Fibroblast of skin of right biceps (primary cell): ENCODE measurements at places on chromosomes 7 and 10.

GRCh38 chr7:75977743-75978142 lies 16.7 kb downstream of the TMEM120A start:
- DNase-seq, result peak; percentile 30

- no peak for DNase-seq
These were observed 13.4 kb downstream of the WDR86 start for GRCh38 chr7:151396328-151396970.

DNA sequence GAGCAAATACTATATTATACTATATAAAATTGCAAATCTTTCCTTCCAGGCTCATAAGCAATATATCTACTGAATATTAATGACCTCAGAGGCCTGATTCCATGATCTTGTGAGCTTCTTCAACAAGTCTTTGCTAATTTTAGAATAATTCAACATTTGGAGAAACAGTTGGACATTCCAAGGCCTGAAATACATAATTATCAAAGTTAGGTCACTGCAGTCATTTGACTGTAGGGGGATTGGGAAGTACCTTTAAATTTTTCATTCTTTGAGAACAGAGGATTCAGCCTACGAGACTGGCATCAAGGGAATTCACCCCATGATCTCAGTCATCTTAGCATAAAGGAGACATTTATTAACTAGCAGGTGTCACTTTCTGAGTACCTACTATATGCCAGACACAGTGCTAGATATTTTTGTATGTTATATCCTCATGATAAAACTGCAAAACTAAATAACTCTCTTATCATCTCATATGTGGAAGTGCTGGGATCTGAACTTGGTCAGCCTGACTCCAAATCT lies 85.4 kb downstream of the DOCK4 start:
- DNase-seq, result no peak

DNA sequence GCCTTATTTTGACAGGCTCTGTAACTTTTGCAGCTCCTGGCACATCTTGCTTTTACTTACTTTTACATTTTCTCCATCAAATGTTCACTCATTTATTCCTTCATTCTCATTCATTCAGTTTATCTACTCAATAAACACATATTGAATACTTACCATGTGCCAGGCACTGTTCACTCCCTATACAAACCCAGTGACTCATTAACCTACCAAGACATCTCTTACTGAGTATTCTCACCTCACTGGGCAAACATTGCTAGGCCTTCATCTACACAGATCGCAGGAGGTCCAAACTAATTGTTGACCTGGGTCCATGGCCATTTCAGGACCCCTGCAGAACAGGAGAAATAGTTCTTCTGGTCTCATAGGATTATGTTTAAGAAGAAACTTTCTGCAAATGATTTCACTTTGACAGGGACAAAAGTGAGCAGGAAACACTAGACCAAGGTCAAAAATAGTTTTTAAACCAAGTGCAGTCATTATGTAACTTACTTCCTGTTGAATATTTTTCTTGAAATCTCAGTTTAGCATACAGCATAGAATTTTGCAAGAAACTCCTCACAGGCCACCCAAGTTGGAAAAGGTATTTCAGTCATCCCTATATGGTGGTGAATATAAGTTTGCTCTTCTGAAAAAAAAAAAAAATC lies 17.6 kb downstream of the SLC26A4 start:
- no peak for DNase-seq

DNA sequence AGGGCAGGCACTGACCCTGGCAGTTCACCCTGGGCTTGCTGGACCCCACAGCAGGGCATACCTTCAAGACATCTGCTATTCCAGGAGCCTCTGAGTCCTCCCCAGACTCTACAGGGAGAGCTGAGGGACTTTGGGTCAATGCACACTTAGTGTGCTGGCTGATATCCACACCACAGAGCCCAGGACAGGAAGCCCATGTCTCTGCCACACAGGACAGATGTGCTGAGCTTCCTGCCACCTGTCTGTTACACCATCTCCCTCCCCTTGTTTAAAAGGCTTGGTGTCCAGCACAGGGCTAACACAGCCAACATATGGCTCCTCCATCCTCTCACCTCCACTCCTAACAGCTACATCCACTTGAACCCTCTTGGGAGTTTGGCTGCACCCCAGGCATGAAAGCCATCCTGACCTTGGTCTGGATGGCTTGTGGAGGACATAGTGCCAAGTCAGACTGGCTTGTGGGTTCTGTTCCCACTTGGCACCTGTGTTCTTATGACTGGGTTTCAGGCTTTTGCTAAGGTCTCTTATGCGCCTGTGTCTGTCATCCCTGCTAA lies 529.8 kb downstream of the GALNT17 start:
- DNase-seq, result no peak

- DNase-seq, result no peak
These were observed 289.6 kb upstream of the ADARB2 start for GRCh38 chr10:2026936-2027335.

- no peak for DNase-seq
These were observed 87.4 kb downstream of the ELAPOR2 start for GRCh38 chr7:86972072-86972471.

- DNase-seq, result no peak
These were observed 26.1 kb downstream of the HACD1 start for GRCh38 chr10:17590969-17591645.

DNA sequence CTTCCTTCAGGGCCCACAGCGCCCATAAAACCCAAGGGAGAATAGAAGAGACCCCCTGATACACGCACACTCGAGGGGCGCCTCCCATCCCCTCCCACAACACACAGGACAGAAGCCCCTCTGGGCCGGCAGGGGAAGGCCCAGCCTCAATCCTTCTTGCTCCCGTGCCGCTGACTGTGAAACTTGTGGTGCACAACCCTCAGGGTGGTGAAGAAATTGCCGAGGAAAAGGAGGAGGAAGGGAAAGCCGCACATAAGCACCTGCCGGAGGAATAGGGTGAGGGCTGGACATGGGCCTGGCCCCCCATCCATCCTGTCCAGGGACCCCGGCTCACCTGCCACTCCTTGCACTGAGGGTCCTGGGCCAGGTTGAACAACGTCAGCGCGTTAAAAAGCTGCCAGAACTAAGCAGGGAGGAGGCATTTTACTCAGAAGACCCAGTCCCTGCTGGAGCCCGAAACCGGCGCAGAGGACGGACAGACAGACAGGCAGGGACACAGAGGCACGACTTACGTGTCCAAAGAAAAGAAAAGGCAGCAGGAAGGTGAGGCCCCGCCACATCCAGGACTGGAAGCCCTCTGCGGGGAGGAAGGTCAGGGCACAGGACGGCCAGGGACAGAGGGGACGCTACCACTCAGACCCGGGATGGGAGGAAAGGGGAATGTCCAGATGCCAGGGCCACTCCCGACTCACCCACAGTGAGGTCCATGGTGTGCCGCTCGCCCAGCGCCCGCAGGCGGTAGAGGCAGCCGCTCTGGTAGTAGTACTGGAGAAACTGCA lies 7.2 kb downstream of the TMEM120A start:
- no peak for DNase-seq

DNA sequence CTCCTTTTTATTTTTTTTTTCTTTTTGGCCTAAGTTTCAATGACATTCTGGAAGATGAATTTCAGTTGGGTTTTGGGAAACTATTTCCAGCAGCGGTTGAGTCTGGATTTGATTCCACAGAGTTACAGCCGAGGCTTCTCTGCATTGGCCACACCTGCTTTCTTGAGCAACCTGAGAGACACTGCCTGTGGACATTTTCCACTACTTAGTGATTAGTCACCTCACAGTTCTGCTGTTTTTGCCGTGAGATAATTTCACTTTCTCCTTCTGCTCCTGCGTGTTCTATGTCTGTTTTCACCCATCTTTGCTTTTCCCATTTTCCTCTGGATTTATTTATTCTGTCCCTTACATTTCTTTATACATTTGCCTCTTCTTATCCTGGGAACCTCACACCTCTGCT lies 243.0 kb downstream of the BICC1 start:
- peak; percentile 71 for DNase-seq

GRCh38 chr10:59373071-59373470 lies 10.7 kb upstream of the FAM13C start:
- peak; percentile 61 for DNase-seq

- no peak for DNase-seq
These were observed 212.6 kb upstream of the FRMD4A start for GRCh38 chr10:14543046-14543903.

DNA sequence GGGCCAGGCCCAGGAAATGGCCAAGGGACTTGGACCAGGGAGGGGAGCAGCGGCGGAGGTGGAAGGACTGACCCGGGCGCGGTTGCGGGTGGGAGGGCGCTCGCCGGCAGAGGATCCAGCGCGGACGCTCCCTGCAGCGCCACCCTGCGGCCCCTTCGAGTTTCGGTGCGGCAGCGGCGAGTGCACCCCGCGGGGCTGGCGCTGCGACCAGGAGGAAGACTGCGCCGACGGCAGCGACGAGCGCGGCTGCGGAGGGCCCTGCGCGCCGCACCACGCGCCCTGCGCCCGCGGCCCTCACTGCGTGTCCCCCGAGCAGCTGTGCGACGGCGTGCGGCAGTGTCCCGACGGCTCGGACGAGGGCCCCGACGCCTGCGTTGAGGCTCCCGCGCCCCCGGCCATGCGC lies 16.8 kb upstream of the ZNF467 start:
- DNase-seq, result no peak

DNA sequence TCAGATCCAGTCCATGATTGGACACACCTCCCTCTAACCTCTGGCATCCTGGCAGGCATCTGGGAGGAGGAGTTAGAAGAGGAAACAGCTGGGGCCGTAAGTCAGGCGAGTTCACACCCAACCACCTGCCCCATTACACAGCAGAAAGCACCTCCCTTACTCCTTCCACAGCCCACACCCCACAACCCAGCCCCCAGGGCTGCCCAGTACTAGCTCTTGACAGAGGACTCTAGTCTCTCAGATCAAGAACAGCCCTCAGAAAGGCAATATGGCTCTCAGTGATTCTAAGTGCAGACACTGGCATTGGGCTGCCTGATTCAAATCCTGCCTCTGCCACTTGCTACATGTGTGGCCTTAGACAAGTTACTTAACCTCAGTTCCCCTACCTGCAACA lies 34.1 kb downstream of the KCNMA1 start:
- DNase-seq, result no peak

- DNase-seq, result no peak
These were observed 105.7 kb downstream of the HBP1 start for GRCh38 chr7:107274506-107274905.

GRCh38 chr7:116630932-116631671 lies 40.9 kb upstream of the MET start:
- peak; percentile 71 for DNase-seq

DNA sequence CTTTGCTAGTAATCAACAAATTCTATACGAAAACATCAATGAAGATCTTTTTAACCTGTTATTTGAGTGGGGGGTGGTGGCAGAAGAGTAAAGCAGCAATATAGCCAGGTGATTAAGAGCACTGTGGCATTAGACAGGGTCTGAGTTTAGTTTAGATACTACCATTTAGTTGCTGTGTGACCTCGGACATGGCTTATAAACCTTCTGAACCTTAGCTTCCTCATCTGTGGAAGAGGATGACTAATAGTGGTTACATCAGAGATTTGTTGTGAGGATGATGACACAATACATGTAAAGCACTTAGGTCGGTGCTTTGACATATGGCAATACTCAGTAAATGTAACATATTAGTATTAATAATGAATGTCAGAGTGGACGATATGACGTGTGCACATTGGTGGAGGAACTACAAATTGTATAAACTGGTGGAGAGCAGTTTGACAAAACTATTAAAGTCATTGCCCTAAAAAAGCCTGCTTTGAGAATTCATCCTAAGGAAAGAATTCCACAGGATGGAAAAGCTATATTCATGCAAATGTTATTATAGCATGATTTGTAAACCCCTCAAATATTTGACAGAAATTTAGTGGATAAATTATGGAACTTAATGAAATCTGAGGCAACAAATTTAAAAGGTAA lies 24.3 kb downstream of the SPAG6 start:
- DNase-seq, result peak; percentile 24

GRCh38 chr10:111703986-111704385 lies 479.6 kb downstream of the GPAM start:
- DNase-seq, result no peak

- no peak for DNase-seq
These were observed 83.5 kb downstream of the SGMS1 start for GRCh38 chr10:50540069-50540825.

DNA sequence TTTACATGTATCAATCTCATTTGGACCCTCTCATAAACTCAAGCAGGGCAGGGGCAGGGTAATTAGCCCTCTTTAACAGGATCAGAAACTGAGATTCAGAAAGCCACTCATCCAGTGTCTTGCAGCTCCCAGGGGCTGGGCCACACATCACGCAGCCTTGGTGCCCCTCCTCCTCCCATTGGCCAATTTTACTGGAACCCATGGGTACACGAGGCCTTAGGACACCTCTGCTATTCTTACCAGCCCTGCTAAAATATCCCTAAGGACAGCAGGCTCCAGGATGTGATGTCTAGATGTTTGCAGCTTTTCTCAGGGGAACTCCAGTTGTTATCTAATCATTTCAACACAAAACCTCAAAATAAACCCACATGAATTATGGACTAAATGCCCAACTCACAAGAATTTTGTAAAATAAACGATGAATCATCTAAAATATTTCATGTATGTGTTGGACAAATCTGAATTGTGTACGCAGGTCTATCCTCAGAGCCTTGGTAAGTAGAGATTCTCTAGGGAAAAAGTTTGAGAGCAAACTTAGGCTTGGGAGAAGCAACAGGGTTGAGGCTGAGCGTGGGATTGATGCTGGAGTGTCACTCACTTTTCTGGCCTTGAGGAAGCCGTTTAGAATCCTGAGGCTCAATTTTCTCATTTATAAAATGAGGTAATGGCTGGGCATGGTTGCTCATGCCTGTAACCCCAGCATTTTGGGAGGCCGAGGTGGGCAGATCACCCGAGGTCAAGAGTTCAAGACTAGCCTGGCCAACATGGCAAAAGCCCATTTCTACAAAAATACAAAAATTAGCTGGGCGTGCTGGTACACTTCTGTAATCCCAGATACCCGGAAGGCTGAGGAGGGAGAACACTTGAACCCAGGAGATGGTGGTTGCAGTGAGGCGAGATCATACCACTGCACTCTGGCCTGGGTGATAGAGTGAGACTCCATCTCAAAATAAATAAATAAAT lies 69.7 kb upstream of the TNS3 start:
- peak; percentile 98 for DNase-seq

DNA sequence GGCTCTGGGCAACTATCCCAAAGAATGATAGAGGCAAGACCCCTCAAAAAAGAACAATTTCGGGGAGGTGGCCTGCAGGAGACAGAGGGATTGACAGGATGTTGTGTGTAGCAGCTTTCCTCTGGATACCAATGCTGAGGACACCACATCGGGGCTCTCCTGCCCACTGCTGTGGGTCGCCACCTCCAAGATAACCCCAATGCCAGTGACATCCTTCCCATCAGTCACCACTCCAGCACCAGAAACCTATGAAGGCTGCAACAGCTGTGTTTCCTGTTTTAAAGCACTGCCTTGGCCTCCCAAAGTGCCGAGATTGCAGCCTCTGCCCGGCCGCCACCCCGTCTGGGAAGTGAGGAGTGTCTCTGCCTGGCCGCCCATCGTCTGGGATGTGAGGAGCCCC lies 17.6 kb downstream of the ARHGAP19 start:
- no peak for DNase-seq

GRCh38 chr10:72058989-72059842 lies 29.1 kb downstream of the SPOCK2 start:
- no peak for DNase-seq
